ENCODE measurements at places on chromosomes 13 and 19. TPM values are rescaled to one million over a fixed set of nuclear protein-coding genes. Genes with fewer than 3 reads are reported as not detected.

Gene ICAM4
- 0.91 TPM for total RNA-seq

Gene PDE4C
- not detected for total RNA-seq

Gene RASL11A
- total RNA-seq, result 2.7 TPM

Gene ZNF208
- 2.2 TPM for total RNA-seq

Gene KCTD4
- total RNA-seq, result not detected

Gene IGLON5
- total RNA-seq, result 0.19 TPM

Gene AMH
- total RNA-seq, result 5.9 TPM

Gene ZNF99
- not detected for total RNA-seq

Gene DENND1C
- 59.8 TPM for total RNA-seq

Gene SMIM17
- not detected for total RNA-seq

Gene AMER2
- not detected for total RNA-seq
